ENCODE measurements at places on chromosomes 6 and 20. TPM values are rescaled to one million over a fixed set of nuclear protein-coding genes. Genes with fewer than 3 reads are reported as not detected.

The KPNA5 gene
- 1.6 TPM for total RNA-seq

The HLA-DRB1 gene
- not detected for total RNA-seq

The GTSF1L gene
- not detected for total RNA-seq

The CTCFL gene
- 0.04 TPM for total RNA-seq

The PBOV1 gene
- total RNA-seq = not detected

The TNFRSF6B gene
- total RNA-seq = 0.78 TPM

The SPATA25 gene
- total RNA-seq = 0.50 TPM

The TOP1 gene
- total RNA-seq = 240 TPM

The CST1 gene
- 1.1 TPM for total RNA-seq

The RNF217 gene
- 6.8 TPM for total RNA-seq

The TGM3 gene
- total RNA-seq = 0.12 TPM

The TRDN gene
- not detected for total RNA-seq

The PRKN gene
- not detected for total RNA-seq

The WFDC5 gene
- not detected for total RNA-seq

The IFNGR1 gene
- 47.7 TPM for total RNA-seq

The MYB gene
- total RNA-seq = 0.73 TPM

The TTLL9 gene
- not detected for total RNA-seq

The PXDC1 gene
- total RNA-seq = 21.1 TPM

The ZC2HC1B gene
- not detected for total RNA-seq

The CGAS gene
- total RNA-seq = 4.5 TPM

The BPIFA1 gene
- not detected for total RNA-seq

The SLPI gene
- total RNA-seq = 11.9 TPM

The KCNK5 gene
- total RNA-seq = 1.3 TPM

All from A549 treated with dexamethasone at 1 μM for 4 hours (cell line).